ENCODE measurements at places on chromosomes 2 and 18.

DNA sequence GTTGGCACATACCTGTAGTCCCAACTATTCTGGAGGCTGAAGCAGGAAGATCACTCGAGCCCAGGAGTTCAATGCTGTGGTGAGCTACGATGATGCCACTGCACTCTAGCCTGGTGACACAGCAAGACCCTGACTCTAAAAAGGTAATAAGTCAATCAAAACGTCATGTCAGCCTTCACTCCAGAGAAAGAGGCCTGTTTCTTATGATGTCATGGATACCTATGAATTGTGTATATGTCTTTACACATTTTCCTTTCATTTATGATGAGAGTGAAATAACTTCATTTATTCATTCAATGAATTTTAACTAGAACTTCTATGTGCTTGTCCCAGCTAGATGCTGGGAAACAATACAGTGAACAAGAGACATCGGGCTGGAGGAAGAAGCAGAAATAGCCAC is 25.0 kb upstream of the ID2 start:
- no peak for DNase-seq

GRCh38 chr18:25348386-25349130 is 3.4 kb downstream of the ZNF521 start:
- DNase-seq: no peak

DNA sequence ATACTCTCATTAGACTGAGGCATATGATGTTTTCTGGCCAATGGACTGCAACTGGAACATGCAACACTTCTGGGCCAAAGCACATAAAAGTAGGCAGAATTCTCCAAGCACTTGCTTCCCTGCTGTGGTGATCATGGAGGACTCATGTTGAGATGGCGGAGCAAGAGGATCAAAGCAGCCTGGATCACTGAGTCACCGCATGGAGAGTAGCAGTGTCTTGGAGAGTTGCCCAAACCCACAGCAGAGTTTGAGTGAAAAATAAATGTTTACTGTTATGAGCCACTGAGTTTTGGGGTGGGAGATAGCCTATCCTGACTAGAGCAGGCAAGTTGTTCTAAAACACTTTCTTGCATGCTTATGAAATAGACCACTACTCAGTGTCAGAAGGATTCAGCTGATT is 359.5 kb downstream of the ZNF521 start:
- no peak for DNase-seq

- DNase-seq: no peak
Observed at GRCh38 chr2:191946471-191947182, 99.7 kb upstream of the CAVIN2 start.

DNA sequence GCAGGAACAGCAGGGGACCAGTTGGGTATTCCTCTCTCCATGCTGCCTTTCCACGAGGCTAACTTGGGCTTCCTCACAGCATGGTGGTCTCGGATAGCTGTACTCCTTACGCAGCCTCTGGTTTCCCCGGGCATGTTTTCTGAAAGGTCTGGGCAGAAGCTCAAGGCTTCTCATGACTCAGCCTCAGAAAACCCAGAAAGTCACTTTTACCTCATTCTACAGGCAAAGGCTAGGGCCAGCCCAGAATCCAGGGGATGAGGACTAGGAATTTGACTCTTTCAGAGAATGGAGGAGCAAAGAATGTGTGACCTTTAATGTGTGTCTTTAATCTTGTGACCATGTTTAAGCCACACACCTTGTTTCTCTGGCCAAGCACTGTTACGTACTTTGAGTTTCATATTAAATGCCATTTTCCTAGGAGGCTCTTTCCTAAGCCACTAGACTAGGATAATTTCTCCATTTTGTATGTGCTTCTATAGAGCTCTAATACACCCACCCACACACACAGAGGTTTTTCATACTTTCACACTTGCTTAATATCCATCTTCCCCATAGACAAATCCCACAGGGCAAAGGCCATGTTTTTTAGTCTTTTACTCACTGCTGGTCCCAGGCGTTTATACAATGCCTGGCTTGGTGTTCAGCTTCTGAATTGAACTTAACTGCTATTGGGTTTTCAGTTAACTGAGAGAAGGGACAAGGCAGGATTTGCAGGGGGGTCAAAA is 77.3 kb downstream of the LONRF2 start:
- no peak for DNase-seq

DNA sequence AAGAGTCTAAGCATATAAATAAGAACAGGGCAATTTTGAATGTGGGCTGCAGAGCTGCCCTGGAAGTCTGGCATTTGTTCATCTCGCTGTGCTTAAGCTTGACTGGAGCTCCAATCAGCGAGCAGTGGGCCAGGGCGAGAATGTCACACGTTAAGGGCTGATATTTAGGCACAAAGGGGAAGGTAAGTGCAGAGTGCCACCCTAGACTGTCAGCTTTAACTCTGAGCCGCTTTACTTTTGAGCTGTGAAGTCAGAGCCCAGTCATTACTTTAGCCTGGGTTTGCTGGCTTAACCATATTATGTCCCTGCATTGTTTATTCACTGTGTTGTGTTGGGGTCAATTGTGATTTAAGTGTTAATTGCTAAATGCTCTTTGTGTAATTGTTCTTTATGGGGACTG is 236.1 kb upstream of the SIX3 start:
- no peak for DNase-seq

DNA sequence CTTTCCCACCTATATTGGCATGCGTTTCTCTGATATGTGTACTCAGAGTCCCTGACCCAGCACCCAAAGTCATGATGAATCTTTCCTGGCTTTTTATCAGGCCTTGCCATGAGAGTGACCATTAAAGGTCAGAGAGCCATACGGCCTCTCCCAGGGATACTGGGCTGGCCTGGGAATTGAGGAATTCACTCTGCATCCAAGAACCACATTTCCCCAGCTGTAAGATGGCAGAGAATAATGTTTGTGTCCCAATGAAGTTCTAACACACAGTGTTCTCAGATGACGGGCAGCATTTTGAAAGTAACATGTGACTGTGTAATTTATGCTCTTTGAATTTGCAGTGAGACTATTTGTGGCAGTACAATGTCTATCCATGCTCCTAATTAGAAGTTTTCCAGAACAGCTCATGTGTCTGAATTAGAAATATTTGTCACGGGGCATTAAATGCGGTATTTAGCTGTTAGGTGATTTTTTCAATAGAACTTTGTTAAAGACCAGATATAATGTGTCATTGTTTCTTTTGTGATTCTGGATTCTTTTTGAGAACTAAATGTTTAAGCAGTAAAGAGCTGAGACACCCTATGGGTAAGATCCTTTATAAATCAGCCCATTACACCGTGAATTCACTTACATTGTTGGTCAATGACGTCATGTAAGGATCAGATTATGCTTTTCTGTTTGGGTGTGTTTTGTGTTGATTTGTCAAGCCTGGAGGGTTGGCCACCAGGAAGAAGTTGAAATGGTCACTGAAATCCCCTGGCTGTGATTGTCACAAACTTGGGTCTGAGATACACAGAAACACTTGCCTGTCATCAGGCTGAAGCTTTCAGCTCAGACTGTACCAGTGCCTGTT is 7.3 kb upstream of the SLC3A1 start:
- no peak for DNase-seq

GRCh38 chr18:50666536-50666935 is 106.6 kb downstream of the MAPK4 start:
- DNase-seq: no peak

DNA sequence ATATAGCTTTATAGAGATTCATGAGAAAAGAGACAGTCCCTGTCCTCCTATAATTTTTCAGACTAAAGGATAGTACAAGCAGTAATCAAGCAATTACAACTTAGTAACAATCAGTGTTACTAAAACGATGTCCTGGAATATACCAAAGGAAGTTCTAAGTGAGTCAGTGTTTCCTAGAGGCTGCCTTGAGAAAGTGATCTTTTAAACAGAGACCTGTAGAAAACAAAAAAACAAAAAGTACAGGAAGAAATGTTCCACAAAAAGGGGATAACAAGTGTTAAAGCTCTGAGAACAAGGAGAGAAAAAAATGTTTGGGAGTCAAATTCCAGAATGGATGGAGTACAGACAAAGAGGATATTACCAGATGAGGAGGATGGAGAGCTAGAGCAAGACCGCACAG is 556.4 kb downstream of the ERBB4 start:
- no peak for DNase-seq

- no peak for DNase-seq
Observed at GRCh38 chr2:23280401-23280800, 104.6 kb upstream of the KLHL29 start.

DNA sequence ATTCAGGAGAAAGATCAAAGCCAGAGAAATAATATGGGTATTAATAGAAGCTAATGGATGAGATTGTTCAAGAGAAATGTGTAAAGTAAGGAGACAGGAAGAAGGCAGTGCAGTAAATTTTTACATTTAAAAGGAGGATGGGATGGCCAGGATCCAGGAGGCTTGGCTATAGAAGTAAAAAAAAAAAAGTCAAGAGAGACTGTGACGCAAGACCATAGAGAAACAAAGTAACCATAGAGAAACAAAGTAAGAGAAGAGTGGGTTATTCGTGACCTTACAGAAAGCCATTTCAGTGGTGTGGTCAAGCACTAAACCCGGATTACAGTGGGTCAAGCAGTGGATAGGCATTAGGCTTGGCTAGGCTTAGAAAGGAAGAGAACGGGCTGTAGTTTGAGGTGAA is 10.5 kb upstream of the FAM171B start:
- no peak for DNase-seq

- no peak for DNase-seq
Observed at GRCh38 chr18:74905247-74905646, 303.7 kb downstream of the PTGR3 start.

Measured in stimulated activated CD8-positive, alpha-beta memory T cell treated with anti-CD3 and anti-CD28 coated beads, Interleukin-2, amount 100 ng/mL, for 1 hour (primary cell).